Stimulated activated CD8-positive, alpha-beta memory T cell treated with anti-CD3 and anti-CD28 coated beads, Interleukin-12 subunit alpha, Interleukin-12 subunit beta, amount 100 ng/mL, for 4 hours (primary cell): ENCODE measurements at places on chromosomes 11 and 22.

GRCh38 chr11:64876229-64876750 is 2.1 kb downstream of the EHD1 start:
- no peak for DNase-seq

GRCh38 chr22:39097098-39098020 is at the start of gene APOBEC3H:
APOBEC3H (plus strand) TSS chr22:39097244; CDS start chr22:39100279, 3,035 bp downstream.
- no peak for DNase-seq

- no peak for DNase-seq
Observed at GRCh38 chr11:48154151-48154550, 62.5 kb upstream of the OR4B1 start.

DNA sequence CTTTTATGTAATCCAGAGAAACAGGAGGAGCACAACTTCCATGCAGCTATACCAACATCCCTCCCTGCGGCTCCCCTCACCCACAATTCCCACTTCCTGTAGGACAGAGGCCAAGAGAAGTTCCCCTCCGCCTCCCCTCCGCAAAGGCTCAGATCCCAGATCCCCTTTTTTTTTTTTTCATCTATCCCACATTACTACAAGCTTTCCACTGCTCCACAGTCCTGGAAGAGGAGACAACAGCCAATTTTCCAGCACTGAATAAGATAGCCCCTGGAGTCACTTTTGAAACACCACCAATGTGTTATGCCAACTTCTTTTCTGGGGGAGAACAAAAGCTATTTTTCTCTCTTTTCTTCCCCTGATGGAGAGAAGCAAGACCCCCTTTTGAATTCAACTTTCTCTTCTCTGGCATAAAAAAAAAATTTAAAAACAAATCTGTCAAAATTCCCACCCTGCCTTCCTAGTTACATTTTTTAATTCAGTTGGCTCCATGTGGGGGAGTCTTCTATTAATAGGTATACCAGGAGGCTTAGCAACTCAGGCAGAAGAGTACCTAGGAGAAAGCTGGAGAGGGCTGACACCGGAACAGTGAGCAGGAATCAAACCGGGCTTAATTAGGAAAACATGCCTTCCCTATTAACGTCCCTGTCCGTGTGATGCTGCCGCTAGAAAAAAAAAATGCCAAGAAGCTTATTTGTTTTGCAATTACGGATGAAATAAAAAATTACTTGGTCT is 543.4 kb downstream of the BUD13 start:
- no peak for DNase-seq

DNA sequence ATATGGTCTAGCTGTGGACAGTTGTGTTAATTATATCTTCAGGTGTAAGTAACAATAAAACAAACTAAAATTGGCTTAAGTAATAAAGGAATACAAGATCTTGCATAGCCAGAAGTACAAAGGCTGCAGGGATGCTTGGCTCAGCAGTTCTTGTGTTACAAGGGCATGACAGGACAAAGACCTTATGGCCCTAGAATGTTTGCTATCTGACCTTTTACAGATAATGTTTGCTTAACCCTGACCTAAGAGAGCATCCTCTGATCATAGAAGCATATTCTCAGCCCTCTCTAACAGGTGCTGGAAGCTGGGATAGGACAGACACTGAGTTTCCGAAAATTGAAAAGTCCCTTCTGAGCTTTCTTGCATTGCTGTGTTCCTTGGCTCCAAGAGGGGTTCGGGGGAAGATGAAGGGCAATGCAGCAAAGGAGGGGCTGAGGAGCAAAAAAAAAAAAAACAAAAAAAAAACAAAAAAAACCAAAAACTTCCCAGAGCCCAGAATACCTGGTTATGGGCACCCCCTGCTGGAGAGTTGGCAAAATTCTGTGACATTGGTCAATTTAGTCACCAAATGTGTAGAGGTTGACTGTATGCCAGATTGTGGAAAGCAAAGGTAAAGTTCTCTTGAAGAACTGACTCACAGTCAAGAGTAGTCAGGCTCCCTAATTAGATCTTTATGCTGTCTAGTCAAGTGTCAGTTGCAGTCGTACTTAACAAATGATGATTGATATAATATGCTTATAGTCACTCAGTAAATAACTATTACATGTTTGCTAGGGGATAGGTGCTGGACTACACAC is 10.4 kb upstream of the HIKESHI start:
- peak; percentile 22 for DNase-seq

DNA sequence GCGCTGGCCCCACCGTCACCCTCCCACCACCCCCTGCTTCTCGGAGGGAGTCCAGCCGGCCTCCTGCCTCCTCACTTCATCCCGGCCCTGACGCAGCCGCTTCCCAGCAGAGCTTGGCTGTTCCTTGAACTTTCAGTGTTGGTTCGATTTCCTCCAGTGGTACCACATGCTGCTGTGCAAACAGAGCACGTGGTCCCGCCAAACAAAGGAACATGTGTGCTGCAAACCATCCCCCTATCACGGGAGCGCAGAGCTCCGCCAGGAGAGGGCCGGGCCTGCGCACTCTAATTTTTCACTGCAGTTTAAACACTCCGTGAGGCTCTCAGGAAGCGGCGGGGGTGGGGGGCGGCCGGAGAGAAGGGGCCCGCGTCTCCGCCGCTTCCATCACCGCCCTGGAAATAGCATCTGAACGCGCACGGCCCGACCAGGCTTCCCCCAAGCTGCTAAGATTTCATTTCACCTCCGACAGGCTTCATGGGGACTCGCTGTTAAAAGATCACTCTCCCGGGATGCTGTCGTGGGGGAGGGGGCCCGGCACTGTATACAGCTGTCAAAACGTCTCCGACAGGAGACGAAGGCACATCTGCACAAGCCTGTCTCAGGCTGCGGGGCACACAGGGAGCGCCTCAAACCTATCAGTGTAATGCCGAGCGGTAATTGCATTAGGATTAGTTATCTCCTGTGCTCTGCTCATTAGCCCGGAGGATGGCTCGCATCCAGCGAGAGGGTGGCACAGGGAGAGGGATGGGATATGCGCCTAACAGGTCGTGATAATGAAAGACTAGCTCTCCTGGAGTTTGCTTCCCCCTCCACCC is 269.9 kb upstream of the SORL1-AS1 start:
- no peak for DNase-seq

DNA sequence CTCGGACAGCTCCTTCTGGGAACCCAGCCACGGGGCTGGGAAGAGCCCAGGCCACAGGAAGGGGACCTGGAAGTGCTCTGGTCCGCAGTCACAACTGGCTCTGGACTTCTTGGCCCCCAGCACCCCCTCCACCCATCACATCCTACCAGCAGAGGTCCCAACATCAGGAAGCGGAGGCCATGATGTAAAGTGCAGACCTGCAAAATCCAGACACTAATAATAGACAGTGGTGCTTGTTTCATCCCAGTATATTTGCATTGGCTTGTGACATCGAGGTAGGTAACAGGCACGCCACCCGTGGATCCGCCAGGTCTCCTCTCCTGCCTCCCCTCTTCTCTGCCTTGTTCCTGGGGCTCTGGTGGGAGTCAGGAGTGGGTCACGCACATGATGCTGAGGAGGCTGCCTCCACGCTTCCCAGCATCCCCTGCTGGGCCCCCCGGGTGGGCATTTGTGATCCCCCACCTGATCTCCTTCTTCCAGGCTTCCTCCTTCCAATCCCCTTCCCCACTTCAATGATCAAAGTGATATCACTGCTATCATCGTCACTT is 1454.0 kb downstream of the BRD1 start:
- DNase-seq, result no peak

DNA sequence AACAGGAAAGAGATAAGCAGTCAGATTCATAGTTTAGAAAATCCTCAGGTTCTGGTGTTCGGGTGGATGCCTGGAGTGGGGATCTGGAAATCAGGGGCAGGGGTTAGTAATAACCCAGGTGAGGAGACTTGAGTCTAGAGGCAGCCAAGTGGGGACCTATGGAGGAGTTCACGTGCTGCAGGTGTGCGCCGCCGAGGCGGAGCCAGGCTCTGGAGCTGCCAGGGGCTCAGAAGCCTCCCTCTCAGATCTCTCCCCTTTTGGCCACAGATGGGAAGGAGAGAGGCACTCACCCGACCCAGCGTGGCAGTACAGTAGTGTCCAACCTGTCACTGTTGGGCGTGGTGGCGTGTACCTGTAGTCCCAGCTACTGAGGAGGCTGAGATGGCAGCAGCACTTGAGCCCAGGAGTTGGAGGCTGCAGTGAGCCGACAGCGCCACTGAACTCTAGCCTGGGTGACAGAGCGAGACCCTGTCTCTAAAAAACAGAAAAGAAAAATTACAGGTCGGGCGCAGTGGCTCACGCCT is 27.5 kb downstream of the TXN2 start:
- DNase-seq, result no peak

DNA sequence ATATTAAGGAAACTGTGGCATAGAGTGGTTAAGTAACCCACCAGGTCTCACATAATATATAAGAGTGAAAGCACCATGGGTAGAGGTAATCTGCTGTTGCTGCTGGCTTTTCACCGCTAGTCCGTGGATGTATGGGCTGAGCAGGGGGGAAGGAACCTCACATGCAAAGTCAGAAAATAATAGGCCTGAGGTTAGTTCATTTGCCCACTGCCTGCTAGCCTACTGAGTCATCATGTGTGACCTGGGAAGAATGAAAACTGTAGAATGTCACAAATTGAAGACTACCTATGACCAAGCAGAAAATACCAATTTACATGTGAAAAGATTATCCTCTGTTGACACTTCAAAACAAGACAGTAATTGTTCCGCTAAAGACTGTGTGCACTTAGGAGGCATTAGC is 560.1 kb upstream of the FAT3 start:
- DNase-seq, result no peak

DNA sequence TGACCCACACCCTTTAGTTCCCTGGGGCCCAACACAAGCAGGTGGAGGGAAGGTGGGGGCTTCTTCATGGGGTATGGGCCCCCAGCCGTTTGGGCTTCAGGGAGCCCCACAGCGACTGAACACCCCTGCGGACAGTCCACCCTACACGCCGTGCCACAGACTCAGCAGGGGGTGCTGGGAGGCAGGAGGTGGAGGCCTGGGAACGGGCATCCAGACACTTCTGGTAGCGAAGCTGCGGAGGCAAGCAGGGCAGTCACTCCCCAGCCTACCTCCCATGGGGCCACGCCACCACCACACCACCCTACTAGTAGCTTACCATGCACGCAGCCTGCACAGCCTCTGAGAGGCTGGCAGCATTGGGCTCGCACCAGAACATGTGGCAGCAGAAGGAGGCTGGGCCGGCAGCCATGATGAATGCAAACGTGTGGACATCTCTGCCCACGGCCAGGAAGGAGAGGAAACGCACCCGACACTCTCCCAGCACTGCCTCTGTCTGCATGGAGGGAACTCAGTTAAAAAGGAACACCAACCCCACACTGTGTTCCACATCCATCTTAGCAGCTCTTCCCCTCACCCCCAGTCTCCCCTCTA is 5.3 kb downstream of the SMPD1 start:
- DNase-seq, result no peak

DNA sequence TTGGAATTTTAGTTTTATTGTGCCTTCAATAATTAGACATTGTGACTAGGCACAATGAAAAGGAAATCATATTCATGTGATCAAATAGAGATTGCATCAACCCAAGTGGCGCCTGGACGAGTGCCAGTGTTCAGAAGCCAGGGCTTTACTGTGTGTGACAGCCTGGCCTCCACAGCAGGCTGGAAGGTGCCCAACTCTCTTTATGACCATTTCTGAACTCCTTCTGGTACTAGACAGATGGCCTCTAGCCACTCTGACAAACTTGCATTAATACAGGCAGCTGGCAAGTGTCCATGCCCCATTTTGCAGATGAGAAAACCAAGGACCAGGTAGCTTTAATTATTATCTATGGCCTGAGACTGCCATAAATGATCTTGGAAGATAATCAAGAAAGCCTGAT is 8.3 kb upstream of the POU2AF1 start:
- no peak for DNase-seq

DNA sequence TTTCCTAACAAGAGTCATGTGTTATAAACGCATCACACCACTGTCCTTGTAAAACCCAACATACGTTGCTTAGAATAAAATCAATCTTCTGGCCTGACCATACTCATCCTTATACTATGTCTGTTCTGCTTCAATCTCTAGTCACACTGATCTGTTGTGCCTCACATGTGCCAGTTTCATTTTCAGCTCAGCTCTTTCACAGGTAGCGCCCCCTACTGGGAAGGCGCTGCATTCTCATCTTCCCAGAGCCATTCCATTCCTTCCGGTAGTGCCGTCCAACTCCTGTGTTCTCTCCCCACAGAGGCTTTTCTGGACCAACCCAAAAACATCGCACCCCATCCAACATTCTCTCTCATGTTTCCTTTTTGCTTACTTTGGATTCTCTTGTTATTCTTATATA is 22.2 kb downstream of the CASP5 start:
- peak; percentile 18 for DNase-seq
